ENCODE measurements at places on chromosomes 1 and 21.
A peak's percentile ranks its signal among the peaks of the same experiment; 100 is the strongest.

DNA sequence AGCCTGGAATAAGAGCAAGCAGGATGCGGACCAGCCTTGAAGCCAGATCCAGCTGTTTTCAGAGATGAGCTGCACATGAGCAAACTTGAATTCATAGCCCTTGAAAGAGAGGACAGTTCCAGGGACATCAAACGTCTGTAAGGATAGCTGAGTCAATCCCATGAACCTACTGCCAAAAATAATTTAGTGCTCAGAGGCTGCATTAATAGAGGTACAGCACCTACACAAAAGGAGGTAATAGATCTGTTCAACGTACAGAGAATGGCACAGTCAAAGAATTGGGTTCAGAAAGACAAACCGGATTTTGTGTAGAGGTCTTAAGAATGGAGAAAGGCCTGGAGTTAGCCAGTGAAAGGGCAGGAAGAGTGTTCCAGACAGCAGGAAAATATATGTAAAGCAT is 110.8 kb upstream of the ZC3H12A start:
- DNase-seq: no peak

DNA sequence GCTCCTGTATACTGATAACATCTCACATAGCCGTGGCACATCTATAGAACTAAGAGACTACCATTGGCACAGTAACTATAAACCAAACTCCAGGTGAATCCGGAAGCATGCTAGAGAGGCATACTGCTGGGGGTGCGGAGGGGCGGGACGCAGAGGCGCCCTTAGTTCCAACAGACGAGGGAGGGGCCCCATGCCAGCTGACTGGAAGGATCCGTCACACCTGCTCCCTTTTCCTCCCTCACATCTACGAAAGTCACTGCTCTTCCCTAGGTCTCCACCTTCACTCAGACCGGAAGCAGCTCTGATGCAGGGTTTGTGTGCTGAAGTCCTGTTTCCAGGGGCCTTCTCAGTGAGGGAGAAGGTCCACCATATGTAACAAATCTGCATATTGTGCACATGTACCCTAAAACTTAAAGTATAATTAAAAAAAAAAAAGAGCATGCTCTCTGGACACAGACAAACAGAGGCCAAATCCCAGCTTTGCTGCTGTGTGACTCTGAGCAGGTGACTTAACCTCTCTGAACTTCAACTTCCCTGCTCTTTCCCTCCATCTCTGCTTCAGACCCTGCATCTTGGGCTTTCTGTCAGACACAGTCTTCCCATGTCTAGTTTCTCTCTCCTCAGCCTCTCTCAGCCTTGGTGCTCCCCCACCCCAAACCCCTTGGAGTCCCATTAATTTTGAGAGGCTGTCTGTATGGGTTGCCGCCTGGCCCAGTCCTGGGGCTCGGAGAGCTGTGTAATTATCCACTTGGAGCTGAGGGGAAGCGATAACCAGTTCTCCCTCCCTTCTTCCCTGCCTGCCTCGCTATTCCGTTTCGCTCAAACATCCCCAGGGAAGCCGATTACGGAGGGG is 7.8 kb upstream of the GJB5 start:
- no peak for DNase-seq

GRCh38 chr1:107142666-107143065 is 1.8 kb downstream of the NTNG1 start:
- no peak for DNase-seq

DNA sequence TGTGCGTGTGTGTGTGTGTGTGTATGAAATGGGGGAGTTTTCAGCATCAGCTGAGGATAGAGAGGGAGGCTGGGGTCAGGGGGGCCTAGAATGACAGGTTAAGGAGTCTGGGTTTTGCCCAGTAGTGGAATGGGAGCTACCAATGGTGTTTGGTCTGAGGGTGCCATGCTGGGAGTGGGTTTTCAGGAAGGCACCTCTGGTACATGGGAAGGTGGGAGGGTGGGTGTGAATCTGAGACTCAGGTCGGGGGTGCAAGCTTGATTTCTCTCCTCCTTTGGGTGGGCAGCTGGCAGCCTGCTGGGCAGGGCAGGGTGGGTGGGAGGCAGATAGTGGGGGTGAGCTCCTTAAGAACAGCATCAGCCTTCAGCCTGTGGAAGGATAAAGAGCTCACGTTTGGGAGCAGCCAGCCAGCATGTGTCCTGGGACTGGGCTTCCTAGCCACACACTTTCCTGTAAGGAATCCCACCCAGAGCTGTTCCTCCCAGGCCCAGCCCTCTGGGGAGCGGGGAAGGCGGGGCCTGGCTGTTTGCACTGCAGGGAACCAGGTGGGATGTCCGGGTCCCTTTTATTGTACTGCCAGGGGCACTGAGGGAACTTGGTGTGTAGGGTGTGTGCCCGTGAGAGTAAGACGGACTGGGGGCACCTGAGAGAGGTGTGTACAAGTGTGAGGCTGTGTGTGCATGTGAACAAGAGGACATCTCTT is 152.8 kb downstream of the FOXD2 start:
- no peak for DNase-seq

- DNase-seq: no peak
Observed at GRCh38 chr1:214685906-214686305, 82.9 kb downstream of the CENPF start.

GRCh38 chr1:206816390-206817287 is 44.3 kb upstream of the IL10 start:
- DNase-seq: no peak

- DNase-seq: no peak
Observed at GRCh38 chr1:201702936-201703335, 126.0 kb upstream of the IPO9 start.

DNA sequence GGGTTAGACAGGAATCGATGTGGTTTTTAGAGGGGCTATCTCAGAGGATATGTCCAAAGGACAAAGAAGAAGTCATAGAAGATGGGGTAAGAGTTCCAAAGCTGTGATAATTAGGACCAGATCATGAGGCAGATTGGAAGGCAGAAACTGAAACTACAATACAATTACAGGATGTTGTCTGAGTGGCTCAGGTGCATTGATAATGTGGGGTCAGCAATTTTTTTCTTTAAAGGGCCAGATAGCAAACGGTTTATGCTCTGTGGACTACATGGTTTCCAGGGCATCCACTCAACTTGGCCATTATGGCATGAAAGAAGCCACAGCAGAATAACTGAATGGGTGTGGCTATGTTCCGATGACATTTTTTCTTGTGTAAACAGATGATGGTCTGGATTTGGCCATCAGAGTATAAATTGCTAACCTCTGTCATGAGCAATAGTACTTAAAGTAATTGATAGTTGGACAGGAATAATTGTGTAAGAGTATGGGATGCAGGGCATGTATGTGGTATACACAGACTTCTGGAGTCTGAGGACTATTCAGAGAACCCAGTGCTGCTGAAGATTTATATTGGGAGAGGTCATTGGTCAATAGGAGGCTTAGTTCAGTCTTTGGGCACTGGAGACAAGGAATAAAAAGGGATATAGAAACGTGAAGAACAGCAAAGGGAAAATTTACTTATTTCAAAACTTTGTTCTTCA is 198.4 kb upstream of the ADGRL4 start:
- DNase-seq: no peak

GRCh38 chr1:185157599-185158412 is 839 bp downstream of the SWT1 start:
- DNase-seq: no peak

DNA sequence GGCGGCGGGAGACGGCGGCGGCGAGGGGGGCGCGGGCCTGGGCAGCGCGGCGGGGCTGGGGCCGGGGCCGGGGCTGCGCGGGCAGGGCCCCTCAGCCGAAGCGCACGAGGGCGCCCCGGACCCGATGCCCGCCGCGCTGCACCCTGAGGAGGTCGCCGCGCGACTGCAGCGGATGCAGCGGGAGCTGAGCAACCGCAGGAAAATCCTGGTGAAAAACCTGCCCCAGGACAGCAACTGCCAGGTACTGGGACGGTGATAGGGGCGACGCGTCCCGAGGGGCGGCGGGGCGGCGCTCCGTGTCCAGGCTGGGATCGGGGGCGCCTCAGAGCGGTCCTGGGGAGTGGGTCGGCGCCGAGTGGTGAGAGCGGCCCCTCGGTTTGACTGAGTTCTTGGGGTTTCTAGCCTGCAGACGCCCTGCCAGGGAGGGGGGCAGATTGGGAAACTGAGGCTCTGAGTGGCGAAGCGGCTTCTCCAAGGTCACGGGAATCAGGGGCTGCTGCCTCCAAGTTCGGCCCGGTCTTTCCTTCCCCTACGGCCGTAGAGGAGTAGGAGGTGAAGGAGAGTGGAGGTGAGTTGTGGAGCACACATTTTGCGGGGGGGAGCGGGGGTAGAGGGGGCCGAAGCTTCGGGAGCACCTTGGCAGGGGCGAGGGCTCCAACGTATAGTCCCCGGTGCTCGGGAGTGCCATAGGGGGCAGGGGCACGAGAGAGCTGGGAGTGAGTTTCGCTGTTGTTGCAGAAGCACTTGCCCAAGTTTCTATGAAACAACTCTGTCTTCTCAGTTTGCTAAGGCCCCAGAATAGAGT is 508 bp downstream of the RAVER2 start:
- DNase-seq: peak; percentile 0

DNA sequence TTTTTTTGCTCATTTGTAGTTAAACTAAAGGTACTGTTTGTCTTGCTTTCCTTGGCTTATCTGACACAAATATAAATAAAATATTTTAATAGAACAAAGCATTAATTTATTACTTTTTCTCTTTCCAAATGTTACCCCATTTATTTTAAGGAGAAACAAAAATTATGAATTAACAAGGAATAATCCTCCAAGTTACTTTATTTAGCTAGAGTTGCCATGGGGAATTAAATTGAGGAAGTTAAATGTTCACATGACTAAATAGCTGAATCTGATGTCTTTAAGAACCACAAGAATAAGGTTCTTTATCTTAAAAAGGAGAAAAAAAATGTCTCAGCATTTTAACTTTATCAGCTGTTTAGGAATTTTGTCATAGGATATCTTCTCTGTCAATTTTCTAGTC is 12.3 kb downstream of the ATG4C start:
- no peak for DNase-seq

GRCh38 chr21:23712166-23712565 is 1895.1 kb downstream of the MRPL39 start:
- DNase-seq: no peak

DNA sequence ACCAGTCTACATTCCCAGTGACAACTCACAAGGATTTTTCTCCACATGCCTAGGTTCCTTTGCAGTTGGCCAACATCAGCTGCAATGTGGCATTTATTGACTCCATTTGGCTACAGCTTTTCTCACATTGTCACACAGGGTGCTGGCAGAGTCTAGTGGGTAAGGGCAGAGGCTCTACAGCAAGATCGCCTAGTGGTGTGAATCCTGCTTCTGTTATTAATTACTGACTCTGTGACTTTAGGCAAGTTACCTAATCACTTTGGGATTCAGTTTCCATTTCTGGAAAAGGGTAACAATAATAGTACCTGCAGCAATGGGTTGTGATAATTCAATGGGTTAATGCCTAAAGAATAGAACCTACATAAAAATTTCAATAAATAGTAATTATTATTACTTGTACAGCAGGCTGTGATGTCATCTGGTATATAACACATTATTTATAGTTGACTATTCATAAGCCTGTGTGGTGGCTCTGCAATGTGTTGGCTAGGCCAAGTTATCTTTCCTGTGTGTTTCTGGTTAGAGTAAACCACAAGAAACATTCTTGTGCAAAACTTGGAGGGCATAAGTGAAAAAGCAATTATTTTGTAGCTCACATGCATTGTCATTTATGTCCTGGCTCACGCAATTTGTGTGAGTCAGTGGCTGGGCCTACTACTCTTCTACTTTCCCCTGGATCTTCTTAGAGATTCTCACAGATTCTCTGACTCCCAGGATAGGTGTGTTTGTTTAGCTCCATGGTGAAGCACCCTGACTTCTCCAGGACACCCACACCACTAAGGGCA is 59.5 kb downstream of the PTGS2 start:
- no peak for DNase-seq

DNA sequence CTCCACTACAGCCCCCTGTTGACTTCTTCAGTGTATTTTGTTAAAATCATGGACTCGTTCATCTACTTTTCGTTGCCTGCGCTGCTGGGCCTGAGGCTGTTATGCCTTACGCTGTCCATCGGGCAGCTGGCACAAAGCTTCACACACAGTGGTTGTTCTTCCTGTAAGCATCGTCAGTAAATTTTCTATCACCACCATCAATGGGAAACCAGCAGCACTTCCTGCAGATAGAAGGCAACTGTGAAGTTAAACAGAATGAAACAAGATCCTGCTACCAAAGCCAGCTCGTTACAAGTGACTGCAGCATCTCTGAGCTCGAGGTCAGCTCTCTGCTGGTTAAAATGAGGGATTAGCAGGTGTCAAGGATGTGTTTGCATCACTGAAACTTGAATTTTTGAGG is 21.9 kb upstream of the PADI6 start:
- DNase-seq: no peak

- DNase-seq: no peak
Observed at GRCh38 chr1:154860156-154860870, 9.8 kb downstream of the KCNN3 start.

DNA sequence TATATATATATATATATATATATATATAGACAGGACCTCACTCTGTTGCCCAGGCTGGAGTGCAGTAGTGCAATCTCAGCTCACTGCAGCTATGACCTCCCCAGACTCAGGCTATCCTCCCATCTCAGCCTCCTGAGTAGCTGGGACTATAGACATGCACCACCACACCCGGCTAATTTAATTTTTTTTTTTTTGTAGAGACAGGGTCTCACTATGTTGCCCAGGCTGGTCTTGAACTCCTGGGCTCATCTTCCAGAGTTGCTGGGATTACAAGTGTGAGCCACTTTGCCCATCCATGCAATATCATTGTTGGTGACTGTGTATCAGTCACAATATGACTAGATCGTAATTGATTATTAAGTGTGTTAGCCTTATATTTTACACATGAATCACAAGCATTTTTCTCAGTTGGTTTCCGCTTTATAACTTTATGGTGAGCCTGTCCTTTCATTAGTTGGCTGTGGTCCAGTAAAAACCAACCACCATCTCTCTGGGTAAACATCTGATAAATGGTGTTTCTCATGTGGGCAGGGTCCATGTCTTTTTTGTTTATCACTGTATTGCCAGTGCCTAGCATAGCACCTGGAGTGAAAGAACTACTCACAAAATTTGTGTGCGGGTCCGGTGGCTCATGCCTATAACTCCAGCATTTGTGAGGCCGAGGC is 63.6 kb downstream of the MYOM3 start:
- no peak for DNase-seq

GRCh38 chr1:221165839-221166500 is 286.7 kb downstream of the HLX start:
- DNase-seq: no peak

GRCh38 chr21:38039369-38039768 is 123.1 kb upstream of the KCNJ6 start:
- no peak for DNase-seq

GRCh38 chr1:157403203-157403602 is 149.1 kb downstream of the FCRL5 start:
- no peak for DNase-seq

- DNase-seq: no peak
Observed at GRCh38 chr1:32988665-32989064, 24.1 kb upstream of the RNF19B start.

DNA sequence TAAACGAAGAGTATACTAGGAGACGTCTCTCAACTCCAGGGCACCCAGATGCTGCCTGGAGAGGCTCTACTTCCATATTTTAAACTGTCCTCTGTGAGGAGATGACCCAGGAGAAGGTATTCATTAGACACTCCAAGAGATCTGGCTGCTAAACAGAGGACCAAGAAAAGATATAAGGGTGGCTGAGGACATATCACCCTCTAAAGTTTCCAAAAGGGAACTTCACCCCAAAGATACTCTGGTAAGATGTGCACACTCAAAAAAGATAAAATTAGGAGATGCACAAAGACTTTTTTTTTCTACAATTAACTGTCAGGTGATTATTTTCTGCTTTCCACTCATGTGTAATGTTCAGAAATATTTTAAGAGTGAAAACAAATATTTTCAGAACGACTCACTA is 1.4 kb downstream of the ZNF670 start:
- DNase-seq: no peak
